Right hindlimb (tissue), 1 donor: ENCODE measurements at places on chromosomes 3 and 15.

DNA sequence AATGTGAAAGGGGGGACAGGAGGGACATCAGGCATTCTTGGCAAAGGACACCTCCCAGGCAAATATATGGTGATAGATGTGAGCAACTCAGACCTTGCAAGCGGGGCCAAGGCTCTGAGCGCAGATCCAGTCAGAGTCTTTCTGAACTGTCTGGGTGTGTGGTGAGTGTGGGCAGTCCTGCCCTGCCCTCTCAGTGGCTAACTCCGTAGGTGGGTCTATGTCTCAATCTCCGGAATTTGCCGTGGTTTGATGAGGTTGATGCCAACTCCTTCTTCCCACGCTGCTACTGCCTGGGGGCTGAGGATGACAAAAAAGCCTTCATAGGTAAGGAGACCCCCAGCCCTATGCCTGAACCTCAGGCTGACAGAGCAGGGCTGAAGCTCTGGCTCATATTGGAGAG is 7.4 kb downstream of the TTLL3 start:
- no peak for DNase-seq

DNA sequence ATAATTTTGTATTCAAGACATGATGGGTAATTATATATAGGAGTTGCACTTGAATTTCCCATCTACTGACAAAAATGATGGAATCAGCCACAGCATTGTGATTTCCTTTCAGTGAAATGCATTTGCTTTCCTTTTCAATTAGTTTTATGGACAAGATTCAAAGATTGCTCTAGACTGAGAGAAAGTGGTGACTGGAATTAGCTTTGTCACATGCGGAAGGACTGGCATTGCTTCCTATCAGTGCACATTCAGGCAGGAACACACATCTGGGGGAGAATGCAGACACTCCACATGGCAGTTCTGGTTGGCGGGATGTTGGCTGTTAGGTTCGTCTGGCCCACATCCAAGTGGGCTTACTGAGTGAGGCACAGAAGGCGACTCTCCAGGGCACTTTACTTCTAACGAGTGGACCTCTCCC is 399.3 kb upstream of the RGMA start:
- no peak for DNase-seq

DNA sequence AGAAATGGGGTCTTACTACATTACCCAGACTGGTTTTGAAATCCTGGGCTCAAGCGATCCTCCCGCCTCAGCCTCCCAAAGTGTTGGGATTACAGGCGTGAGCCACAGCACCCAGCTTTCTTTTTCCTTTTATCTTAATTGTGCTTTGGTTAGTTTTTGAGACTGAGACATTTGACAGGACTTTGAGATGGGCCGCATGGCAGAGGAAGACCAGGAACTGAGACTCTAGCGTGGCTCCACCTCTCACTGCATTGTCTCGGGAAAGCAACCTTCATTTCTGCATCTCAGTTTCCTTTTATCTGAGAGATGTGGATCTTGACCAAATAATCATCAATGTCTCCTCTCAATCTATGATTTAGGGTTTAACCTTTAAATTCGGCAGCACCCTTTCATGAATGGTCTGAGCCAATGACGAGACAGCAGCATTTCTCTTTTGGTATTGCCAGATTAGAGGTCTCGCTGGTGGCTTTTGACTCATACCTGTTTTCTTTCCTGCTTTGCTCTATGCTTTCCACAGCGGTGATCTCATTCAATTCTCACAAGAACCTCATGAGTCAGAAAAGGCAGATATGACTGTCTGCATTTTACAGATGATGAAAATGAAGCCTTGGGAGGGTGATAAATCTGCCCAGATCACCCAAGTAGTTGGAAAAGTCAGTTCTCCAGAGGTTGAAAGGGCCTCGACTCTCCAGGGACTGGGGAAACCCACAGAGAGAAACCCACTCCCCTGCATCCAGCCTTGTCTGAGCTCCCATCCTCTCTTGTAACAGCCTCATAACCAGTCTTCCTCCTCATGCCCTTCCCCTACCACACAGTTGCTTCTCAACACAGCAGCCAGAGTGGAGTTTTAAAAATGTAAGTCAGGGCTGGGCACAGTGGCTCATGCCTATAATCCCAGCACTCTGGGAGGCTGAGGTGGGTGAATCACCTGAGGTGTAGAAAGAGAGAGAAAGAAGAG is 84.8 kb upstream of the FOXB1 start:
- DNase-seq: no peak

GRCh38 chr3:152073267-152073666 is 195.5 kb upstream of the MBNL1 start:
- no peak for DNase-seq

DNA sequence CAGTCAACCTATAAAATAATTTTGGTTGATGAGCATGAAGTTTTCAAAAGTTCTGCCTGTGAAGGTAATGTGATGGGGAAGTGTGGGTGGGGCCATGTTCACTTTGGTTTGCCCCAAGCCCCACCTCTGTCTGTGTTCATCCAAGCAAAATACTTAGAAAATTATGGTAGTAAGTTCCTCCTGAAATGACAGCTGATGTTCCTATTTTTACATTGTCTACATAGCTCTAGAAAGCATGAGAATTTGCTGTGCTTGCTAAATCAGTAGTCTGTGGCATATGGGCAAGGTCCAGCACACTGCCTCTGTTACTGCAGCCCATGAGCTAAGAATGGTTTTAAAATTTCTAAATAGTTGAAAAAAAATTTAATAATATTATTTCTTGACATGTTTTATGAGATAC is 21.9 kb upstream of the CP start:
- no peak for DNase-seq

GRCh38 chr3:106333911-106334618 is 465.3 kb upstream of the CBLB start:
- DNase-seq: no peak

DNA sequence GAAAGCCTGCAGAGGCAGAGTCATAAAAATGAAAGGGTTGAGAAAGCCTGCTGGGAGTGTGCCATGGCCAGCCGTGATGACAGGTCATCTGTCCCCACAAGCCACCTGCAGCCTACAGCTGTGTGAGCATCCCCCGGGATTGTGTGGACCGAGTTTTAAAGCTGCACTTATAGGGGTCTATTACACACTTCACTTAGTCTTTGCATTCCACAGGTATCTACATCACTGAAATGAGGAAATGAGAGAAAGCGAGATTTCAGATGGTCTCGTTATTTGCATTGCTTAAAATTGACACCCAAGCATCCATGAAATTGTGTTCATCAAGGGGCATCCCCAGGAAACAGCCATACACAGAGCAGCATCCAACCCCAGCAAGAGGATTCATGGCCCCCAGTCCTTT is 137.6 kb upstream of the TRIM42 start:
- peak; percentile 39 for DNase-seq

DNA sequence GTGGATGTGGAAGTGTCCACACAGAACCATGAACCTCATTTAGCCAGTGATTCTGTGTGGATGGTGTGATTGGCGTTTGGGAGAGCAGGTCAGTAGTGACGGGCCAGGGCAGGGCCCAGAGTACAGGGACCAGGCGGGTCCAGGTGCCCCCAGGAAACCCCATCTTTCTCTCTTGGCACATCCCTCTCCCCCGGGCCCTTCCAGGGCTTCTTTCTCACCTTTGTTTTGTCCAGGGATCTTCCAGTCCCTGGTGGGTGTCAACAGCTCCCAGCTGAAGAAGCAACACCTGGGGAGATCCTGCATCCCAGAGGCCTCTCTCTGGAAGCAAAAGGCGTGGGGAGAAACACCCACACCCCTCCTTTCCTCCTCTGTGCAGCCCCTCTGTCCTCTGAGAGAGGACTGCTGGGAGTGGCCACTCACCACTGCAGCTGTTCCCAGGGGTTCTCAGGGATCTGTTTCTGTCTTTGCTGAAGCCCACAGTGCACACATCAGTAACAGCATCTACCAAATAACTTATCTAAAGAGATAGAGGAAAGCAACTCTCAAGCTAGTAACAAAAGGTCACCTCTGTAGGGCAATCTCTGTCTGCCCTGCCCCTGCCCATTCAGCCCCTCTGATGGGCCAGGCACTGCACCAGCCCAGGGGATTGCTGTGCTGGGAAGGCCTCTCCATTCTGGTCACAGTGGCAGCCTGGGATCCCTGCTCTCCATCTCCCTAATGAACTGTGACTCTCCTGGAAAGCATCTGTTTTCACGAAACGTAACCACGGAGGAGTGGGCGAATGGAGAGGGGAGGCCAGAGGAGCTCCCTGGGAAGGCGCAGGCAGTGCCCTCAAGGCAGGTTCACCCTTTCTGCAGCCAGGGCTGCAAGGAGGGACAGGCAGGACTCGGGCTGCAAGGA is 98.3 kb upstream of the ALDH1A3 start:
- peak; percentile 7 for DNase-seq

GRCh38 chr3:140298569-140299070 is 363.6 kb downstream of the CLSTN2 start:
- no peak for DNase-seq

DNA sequence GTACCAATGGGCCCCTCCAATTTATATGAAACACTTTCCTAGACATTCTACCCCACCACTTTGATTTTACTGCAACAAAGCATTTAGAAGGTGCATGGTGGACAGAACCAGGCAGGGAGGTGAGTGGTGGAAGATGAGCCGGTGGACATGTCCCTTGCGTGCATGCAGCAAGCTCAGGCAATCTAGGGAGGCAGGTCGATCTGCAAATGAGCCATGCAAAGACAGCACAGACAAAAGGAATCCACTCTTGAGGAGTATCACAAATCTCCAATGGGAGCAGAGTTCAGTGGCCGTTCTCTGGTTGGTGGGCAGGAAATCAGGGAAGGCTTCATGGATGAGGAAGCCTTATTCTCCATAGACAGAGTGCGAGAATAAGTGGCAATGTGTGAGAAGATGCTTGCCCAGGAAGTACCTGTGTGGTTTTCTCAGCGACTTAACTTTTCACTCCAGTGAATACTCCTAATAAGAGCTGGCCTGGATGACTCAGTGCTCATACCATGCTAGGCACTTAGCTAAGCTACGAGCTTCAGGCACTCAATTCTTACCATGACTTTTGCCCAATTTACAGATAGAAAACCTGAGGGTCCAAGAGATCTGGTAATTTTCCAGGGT is 152.5 kb downstream of the FOXP1 start:
- no peak for DNase-seq

DNA sequence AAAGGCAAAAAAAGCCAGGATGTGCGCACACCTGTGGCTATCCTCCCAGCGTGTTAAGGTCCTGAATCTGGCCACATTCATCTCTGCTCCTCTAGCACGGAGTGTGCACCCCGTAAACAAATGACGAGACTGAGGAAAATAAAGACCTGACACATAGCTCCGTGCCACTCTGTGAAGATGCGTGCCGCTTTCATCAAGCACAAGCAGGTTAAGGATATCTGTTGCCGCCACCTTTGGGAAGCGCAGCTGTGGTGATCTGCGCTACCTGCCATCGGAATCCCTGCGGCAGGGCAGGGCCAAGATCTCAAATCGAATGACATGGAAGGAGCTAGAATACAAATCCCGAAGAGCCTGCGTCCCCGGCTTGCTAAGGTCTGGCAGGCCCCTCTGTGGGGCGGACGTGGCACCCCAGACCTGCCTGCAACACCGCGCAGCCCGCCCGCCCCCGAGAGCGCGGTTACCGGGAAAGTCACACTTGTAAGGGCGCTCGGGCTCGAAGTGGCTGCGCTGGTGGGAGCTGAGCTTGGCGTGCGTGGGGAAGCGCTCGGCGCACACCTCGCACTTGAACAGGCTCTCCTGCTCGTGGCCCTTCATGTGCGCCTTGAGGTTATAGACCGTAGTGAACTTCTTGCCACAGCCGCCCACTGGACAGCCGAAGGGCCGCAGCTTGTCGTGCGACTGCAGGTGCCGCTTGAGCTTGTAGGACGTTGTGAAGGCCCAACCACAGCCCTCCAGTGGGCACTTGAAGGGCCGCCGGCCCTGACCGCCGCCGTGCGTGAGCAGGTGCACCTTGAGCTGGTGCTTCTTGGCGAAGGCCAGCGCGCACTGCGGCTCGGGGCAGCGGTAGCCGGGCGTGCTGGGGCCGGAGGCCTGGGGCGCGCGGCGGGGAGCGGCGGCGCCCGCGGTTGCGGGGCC is 936 bp downstream of the ZXDC start:
- DNase-seq: peak; percentile 52

- no peak for DNase-seq
These were observed 9.5 kb upstream of the IL12A start for GRCh38 chr3:159978918-159979703.

- DNase-seq: no peak
These were observed 68.8 kb downstream of the SCN5A start for GRCh38 chr3:38580450-38581382.

GRCh38 chr3:40899286-40899712 is 300.0 kb upstream of the CTNNB1 start:
- DNase-seq: no peak

- no peak for DNase-seq
These were observed 565.2 kb downstream of the ROBO1 start for GRCh38 chr3:79202471-79203143.

GRCh38 chr3:12759097-12759679 is at the start of gene TMEM40:
Gene TMEM40 (minus strand): TSS chr3:12759259. CDS start chr3:12749832, 9,427 bp downstream.
- DNase-seq: no peak
